ENCODE measurements at places on chromosomes 7 and 10.
A peak's percentile ranks its signal among the peaks of the same experiment; 100 is the strongest.

DNA sequence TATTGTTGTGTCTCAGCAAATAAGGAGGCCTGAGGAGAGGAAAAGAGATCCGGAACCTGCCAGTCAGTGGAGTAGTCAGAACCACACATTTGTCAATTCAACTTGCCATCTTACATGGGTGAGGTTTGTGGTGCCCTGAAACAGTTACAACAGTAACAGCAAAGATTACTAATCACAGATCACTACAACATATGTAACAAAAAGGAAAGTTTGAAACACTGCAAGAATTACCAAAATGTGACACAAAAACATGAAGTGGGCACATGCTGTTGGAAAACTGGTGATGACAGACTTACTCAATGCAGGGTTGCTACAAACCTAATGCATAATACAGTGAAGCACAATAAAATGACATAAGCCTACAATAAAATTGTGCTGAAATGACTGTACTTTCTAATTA lies 89.4 kb downstream of the LRRN3 start:
- ATAC-seq: no peak

- no peak for ATAC-seq
Observed at GRCh38 chr7:133230591-133231194, 22.2 kb upstream of the EXOC4 start.

DNA sequence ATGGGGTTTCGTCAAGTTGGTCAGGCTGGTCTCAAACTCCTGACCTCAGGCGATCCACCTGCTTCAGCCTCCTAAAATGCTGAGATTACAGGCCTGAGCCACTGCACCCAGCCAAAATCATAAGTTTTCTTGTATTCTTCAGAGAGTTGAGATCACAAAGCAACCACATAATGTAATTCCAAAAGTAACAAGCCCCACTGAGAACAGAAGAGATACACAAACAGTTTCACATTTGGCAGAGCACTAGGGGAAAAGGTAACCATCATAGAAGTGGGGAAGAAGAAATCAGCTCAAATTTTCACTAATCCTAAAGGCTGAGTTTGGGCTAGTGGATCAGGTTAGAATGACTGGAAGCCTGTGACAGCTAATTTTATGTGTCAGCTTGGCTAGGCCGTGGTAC lies 5.4 kb upstream of the CEP41 start:
- ATAC-seq: no peak

GRCh38 chr10:32103721-32104120 lies 47.5 kb upstream of the KIF5B start:
- ATAC-seq: no peak

- no peak for ATAC-seq
Observed at GRCh38 chr7:3068530-3068929, 24.9 kb upstream of the CARD11 start.

DNA sequence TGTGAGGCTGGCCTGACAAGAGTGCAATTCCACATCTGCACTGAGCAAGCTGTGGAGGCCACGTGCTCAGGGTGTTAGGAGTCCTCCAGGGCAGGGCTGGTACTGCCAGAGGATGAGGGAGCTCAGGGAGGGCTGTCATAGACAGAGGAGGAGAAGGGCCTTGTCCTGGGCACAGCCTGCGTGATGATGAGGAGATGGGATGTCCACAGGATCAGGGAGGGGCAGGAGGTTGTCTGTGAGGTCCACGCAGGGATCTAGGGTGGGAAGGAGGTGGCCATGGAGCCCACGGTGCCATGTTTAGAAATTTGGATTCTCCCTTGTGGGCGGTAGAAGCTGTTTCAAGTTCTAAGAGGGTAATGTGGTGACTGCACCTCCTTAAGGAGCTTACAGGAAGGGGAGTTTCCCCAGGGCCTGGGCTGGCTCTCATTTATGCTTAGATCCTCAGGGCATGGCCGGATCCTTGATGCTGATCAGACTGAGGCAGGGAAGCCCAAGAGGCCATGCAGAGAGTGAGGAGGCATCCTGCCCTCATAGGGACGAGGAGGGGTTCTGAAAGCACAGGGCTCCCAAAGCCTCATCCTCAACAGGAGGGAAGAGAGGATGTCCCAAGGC lies 30.3 kb downstream of the CHAT start:
- ATAC-seq: no peak

- no peak for ATAC-seq
Observed at GRCh38 chr10:2207246-2207922, 470.1 kb upstream of the ADARB2 start.

- no peak for ATAC-seq
Observed at GRCh38 chr7:101319401-101319800, 2.2 kb downstream of the IFT22 start.

DNA sequence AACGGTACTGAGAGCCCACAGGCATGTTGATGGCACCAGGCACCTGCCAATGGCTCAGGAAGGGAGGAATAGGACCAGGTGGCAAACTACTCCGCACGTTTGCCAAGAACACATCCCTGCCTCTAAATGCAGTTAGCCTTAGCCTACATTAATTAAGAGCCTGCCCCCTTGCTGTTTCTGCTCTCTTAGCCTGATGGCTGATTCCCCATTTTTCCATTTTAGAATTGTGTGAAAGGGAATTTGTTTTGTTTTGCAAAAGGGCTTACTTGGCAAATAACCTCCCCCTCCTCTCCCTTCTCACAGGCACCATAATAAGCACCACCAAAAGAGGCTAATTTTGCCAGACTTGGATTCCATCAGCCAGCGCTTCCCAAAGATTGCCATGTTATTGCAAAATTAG lies 1203.2 kb downstream of the SORCS3 start:
- no peak for ATAC-seq

DNA sequence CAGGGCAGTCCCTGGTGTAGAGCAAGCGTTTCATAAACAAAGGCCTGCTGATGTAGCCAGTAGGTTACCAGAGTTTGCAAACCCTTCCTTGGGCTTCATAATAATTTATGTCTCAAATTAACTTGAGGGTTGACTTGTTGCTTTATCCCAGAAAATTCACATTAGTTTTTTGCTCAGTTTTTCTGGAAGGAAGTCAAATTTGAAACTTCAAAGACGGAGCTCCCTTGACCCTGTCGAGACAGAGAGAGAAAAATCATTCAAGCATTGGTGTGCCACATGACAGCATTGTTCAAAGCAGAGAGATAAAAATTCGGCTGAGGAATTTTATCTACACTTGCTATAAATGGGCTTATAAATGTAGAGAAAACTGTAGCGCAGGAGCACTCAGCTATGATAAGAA lies 627.7 kb downstream of the TNS3 start:
- no peak for ATAC-seq

DNA sequence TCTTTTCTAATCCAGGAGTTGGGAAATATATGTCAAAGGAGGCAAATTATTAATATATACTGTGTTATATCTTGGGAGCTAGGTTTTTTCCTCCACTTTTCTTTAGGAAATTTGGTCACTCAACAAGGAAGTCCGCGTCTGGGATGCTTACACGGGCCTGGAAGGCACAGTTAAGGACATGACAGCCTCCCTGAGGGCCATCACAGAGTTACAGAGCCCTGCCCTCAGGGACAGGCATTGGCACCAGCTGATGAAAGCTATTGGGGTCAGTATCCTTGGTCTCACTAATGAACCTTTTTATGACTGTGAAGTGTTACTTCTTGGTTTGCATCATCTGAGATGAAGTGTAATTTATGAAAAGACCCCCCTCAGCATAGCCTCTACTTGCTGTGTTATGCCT lies 74.7 kb downstream of the DNAH11 start:
- peak; percentile 19 for ATAC-seq

- no peak for ATAC-seq
Observed at GRCh38 chr10:17138460-17139042, 8.9 kb upstream of the CUBN start.

DNA sequence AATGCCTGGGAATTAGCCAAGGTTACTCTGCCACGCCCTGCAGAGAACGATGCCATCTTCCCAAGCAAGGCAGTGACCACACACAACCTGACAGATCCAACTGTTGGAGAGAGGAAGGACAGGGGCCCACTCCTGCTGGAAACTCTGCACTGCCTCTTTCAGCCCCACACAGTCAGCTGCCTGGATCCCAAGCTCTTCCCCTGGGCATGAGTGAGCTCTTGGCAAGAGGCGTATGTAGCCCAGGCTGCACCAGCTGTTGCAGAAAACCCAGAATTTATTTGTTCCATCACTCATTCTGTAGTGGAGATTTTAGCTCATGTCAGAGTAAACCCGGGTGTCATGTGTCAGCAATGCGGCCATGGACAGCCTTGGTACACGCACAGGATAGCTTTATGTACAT lies 135.1 kb upstream of the TRIM24 start:
- no peak for ATAC-seq

DNA sequence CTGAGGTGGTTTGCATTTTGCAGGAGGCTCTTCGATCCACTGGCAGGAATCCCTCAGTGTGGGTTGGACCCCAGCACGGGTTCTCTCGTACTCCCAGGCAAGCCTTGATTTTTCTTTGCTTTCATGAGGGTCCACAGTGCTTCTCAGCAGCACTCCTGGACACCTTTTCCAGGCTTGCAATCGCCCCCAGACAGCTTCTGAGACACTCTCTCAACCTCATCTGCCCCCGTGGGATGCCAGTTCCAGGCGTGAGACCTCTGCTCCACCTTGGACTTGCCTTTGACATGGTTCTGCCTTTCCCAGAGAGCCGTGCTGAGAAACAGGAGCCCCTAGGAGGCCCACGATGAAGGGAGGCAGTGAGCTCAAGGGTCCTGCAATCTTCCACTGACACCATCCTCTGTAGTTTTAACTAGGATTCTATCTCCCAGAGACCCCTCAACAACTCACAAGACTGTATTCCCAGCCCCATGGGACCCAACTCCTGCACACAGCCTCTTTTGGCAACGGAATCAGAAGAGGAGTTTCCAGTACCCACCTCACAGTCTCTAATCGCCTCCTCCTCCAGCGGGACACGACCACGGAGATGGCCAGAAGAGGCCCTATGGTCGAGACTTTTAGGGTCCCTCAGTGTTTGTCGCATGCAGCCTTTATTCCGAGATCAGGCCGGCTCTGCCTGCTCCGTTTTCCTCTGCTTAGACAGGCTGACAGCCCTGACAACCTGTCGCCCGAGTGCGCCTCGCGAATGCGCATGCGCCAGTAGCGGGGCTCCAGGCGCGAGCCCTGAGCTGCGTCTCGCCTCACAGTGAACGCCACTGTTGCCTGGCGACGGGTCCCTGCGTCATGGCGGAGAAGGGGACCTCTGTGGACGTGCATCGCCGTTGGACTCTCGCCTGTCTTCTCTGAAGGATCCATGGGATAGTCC lies 26.0 kb upstream of the ZNF273 start:
- ATAC-seq: peak; percentile 56

DNA sequence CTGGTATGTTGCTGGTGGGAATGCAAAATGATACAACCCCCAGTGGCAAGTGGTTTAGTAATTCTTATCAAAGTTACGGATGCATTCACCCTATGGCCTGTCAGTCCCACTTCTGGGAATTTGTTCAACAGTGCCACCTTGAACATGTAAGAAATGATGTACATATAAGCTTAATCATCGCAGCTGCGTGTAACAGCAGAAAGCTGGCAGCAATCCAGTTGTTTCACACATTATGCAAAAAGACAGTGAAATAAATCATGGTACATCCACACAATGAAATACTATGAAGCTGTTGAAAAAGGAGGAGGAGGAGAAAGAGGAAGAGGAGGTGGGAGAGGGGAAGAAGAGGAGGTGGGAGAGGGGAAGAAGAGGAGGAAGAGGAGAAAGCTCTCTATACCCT lies 76.2 kb upstream of the MYL10 start:
- ATAC-seq: no peak

DNA sequence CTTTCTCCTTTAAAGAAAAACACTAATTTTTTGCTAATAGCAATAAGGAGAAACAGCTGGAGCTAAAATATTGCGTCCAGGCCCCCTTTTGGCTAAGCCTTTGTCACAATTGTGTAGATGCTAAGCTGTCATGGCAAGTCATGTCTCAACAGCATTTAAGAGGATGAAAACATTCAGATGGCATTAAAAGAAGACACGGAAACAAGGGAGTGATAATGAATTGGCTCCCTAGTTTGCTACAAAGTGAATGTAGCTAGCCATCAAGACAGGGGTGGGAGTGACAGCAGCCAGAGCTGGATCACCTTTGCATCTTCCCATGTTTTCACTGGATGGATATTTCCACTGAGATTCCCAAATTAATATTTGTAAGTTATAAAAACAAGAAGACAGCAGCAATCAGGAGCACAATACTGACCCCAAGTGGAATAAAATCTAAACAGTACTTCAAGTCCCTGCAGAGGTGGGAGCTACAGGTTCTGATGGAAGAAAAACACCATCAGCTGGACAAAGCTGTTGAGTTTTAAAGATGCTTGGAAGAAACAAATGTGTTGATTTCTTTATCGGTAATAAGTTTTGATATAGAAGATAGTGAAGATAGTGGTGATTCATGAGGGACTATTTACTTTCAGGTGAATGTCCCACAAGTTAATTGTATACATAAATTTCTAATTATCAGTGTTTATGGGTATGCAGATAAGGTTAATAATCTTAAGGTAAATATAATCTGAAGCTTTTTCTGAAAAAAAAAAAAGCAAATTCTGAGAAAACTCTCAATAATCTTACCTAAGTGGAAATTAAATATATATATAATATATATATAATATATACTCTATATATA lies 129.4 kb downstream of the SLC16A9 start:
- no peak for ATAC-seq

DNA sequence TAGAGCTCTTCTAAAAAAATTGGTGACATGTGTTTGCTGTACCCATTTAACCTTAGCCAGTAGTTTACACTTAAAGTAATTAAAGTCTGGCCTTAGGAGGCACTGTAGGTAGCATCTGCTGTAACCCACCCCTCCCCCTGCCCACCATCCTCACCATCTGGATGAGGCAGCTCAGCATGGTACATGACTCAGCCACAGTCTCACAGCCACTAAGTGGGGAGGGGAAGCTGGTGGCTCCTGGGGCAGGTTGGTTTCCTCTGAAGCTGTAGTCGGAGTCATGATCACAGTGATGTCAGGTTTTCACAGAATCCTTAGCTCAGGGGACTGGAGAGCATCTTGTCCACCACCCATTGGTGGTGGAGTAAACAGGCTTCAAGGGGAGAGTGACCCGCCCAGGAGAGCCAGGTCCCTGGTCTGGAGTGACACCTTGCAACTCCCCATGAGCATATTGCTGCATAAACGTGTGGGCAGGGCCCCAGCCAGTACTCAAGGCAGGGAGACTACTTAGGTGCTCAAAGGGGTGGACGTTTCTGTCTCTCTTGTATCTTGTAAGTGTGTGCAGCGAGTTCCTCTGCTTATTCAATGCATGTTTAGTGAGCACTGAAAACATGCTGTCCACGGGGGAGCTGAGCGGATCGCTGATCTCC lies 125.9 kb downstream of the GRK5 start:
- no peak for ATAC-seq

DNA sequence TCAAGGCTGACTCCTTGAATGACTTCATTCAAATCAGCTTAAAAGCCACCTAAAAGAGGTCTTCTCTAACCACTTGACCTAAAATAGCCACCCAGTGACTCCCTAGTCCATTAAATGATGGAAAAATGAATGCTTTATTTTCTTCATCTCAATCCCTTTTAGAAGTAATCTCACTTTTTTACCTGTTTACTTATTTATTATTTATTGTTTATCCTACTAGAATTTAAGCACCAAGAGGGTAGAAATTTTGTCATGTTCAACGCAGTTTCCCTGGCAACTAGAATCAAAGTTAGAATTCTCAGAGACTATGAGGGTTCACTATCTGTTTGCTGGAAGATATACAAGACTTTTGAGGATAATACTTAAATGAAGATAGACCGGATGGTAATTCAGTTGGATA lies at the start of gene LIPJ:
Gene LIPJ, plus strand, starts transcription at position 301 of the 400 bp plus-strand sequence. CDS start 3,926 bp downstream, outside the sequence.
- ATAC-seq: no peak

Measured in gastroesophageal sphincter (tissue), 4 donors.